ENCODE measurements at places on chromosomes 5 and 9.
A peak's percentile ranks its signal among the peaks of the same experiment; 100 is the strongest.

- DNase-seq: no peak
Measured at GRCh38 chr5:104914536-104915070, 1352.0 kb upstream of the NUDT12 start.

DNA sequence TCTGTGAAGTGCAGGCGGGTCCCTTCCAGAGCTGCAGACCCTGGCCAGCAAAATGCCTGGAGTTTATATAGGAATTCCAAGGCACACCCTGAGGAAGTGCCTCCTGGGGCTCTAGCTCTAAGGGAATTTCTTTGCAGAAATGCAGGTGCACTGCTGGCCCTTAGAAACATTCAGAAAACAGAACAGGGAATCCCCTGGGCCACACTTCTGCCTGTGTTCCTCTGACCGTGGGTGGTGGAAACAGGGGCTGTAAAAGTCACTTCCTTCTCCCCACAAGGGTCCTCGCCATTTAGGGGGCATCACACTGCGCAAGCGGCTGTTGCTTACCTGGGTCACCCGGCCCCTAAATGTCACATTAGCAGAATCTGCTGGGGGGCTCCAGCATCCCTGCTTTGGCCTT, 140.8 kb upstream of the TBC1D2 start:
- no peak for DNase-seq

DNA sequence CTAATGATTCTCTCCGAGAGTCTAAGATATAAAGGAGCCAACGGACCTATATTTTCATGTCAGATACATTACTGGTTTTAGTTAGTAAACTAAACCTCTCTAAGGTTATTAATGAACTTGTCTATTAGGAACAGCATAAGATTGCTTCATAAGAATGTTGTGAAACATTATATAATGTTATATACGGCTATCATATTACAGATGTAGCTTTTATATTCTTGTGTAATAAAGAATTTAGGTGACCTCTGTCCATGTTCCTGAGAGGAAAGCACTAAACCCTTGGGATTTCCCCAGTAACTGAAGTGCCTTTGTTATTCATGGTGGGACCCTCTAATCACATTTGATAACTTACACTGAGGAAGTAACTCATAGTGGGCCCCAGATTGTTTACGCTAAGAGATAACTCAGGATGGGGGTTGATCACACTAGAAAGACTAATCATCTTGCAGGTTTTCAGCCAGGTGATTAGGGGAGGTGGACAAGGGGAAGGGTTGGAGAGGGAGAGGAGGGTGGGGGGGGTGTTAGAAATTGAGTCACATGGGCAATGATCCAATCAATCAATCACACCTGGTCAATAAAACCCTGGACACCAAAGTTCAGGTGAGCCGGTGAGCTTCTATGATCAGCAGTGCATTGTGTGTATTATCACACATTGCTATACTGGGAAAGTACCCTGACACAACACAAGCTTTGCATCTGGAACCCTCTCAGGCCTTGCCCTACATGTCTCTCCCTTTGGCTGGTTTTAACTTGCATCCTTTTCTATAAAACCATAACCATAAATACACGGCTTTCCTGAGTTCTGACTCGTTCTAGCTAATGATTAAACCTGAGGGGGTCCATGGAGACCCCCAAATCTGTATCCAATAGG, 25.8 kb downstream of the ECPAS start:
- no peak for DNase-seq

GRCh38 chr9:132579427-132579798, 3.0 kb upstream of the BARHL1 start:
- no peak for DNase-seq

- DNase-seq: peak; percentile 68
Measured at GRCh38 chr5:147483961-147484707, 25.7 kb downstream of the DPYSL3 start.

- no peak for DNase-seq
Measured at GRCh38 chr5:94700592-94700991, 82.1 kb downstream of the SLF1 start.

DNA sequence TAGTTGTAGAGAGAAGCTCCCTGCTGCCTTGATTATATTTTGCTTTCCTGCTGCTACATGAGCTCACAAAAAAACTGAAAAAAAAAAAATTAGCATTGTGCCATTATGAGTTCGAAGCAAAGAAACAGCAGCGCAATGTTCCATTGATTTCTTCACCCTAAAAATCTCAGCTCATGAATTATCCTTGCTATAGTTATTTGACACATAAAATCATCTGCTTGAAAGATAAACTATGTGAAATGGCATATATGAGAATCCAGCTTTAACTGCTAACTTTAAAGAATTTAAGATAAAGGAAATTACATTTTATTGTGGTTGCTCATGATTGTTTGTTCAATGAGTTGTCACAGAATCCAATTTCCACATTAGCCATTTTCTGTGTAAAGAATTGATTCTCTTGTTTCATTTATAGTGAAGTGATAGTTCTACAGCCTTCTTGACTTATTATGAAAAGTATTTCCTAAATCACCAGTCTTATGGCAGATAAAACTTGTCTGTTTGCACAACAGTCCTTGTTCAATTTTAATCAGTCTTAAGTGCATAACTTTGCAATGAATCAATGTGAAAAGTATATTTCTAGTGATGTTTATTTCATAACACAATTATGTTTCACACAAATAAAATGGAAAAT, 1275.0 kb upstream of the CDH9 start:
- DNase-seq: peak; percentile 52

DNA sequence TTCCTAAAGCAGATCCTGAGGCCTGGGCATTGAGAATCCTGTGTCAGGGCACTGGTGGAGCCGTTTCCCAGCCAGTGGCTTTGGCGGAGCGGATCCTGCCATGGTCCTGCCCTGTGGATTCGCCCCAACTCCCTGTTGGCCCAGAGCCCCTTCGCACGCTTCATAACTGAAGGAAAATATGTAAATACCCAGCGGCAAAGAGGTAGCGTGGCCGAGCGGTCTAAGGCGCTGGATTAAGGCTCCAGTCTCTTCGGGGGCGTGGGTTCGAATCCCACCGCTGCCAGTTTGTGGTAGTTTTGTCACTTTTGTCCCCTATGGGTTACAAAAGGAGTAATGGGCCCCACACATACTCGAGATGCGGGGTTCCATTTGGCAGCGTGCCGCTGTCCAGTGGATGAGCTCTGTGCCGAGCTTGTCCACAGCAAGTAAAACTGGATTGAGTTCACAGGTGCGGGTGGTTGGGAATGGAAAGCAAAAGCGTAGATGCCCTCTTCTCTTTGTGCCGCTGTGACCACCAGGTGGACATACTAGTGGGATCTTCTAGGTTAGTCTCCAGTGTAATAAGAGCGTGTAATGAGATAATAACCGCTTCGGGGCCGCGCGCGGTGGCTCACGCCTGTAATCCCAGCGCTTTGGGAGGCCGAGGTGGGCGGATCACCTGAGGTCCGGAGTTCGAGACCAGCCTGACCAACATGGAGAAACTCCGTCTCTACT, 17.3 kb downstream of the TRIM7 start:
- DNase-seq: peak; percentile 84

GRCh38 chr5:130216286-130216685, 312.0 kb downstream of the CHSY3 start:
- no peak for DNase-seq

GRCh38 chr5:180526269-180526668, 32.1 kb downstream of the CNOT6 start:
- DNase-seq: no peak

GRCh38 chr9:110088099-110088498, 119.9 kb downstream of the C9orf152 start:
- no peak for DNase-seq

GRCh38 chr5:89595056-89595455, 712.1 kb upstream of the MEF2C start:
- DNase-seq: no peak

Measured in choroid plexus epithelial cell (primary cell).